ENCODE measurements at places on chromosomes 5 and 9.

- no peaks in the 10 kb centered on the region for H3K36me3 ChIP-seq
- H3K4me1 ChIP-seq, result no peaks in the 10 kb centered on the region
- no peak overlapping the region for H3K27ac ChIP-seq
- no peak overlapping the region for H3K4me3 ChIP-seq
- no peaks in the 10 kb centered on the region for H3K27me3 ChIP-seq
These were observed 58.1 kb downstream of the ALDH7A1 start for GRCh38 chr5:126536874-126537273.

DNA sequence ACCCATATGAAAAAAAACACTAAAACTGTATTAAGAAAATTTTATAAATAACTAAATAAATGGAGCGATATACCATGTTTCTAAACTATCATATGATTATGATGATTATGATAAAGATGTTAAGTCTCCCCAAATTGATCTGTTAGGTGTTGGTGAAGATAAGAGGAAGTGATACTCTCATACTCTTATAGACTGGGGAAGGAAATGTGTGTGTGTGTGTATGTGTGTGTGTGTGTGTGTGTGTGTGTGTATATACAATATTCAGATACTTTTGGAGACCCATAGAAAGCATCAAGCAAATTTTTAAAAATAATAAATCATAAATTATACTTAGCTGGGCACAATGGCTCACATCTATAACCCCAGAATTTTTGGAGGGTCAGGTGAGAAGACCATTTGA lies 62.9 kb downstream of the TMEM232 start:
- DNase-seq, result no peak
- no peaks in the 10 kb centered on the region for H3K4me1 ChIP-seq
- no peak overlapping the region for H3K4me3 ChIP-seq

DNA sequence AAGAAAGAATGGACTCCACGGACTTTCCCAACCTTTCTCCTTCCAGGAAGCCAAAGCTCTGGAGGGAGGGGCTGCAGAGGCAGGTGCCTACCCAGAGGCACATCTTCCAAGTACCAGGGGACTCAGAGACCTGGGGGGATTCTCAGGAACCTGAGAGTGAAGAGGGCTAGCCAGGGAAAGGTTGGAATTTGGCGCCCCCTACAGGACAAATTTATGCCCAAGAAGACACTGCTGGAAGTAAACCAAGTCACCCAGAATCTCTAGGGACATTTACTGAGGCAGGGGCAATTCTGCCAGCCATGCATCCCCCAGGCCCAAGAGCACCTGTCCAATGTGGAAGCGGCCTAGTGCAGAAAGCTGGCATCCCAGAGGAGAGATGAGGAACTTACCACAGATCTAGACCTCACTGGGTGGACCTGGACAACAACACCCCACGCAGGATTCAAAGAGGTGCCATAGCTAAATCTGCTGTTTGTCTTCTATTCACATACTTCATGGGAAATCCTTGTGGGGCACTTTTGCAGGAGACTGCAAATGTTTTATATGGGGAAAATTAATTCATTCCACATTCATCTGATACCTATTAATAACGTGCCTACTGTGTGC lies 25.9 kb upstream of the IDNK start:
- no peaks in the 10 kb centered on the region for H3K36me3 ChIP-seq
- H3K4me1 ChIP-seq, result no peaks in the 10 kb centered on the region
- peak; percentile 71 for DNase-seq
- H3K27me3 ChIP-seq, result no peaks in the 10 kb centered on the region

GRCh38 chr5:16799796-16800195 lies 136.3 kb downstream of the MYO10 start:
- no peak overlapping the region for H3K27ac ChIP-seq
- H3K4me3 ChIP-seq, result no peak overlapping the region
- no peaks in the 10 kb centered on the region for H3K4me1 ChIP-seq
- no peak for DNase-seq

- no peak overlapping the region for H3K27ac ChIP-seq
- no peaks in the 10 kb centered on the region for H3K27me3 ChIP-seq
- no peak for DNase-seq
- H3K4me1 ChIP-seq, result no peaks in the 10 kb centered on the region
These were observed 193.3 kb downstream of the NTRK2 start for GRCh38 chr9:84862810-84863287.

DNA sequence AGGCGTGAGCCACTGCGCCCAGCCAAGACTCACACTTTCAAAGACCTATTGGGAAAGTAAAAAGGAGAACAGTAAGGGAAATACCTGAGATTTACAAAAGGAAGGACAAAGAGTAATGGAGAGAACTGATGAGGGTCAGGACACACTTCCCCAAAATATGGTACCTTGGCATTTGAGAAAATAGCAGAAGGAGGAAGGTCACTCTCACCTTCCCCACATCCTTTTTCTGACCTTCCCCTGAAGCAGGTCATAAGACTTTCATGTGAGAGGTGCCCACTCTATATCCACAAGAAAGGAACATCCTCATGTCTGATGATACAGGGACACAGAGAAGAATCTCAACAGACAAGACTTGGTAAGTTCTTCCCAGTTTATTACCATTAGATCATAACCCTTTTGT lies 272.8 kb downstream of the FBXL17 start:
- H3K27me3 ChIP-seq, result no peaks in the 10 kb centered on the region
- no peaks in the 10 kb centered on the region for H3K4me1 ChIP-seq
- peaks cover 9% of the 10 kb centered on the region for H3K36me3 ChIP-seq
- no peak for DNase-seq
- H3K4me3 ChIP-seq, result no peak overlapping the region
- H3K27ac ChIP-seq, result no peak overlapping the region

- peaks cover 11% of the 10 kb centered on the region for H3K4me1 ChIP-seq
- no peak overlapping the region for H3K4me3 ChIP-seq
- DNase-seq, result no peak
- no peak overlapping the region for H3K27ac ChIP-seq
- H3K27me3 ChIP-seq, result peaks cover 4% of the 10 kb centered on the region
These were observed 59.0 kb downstream of the PTCH1 start for GRCh38 chr9:95457769-95458168.

DNA sequence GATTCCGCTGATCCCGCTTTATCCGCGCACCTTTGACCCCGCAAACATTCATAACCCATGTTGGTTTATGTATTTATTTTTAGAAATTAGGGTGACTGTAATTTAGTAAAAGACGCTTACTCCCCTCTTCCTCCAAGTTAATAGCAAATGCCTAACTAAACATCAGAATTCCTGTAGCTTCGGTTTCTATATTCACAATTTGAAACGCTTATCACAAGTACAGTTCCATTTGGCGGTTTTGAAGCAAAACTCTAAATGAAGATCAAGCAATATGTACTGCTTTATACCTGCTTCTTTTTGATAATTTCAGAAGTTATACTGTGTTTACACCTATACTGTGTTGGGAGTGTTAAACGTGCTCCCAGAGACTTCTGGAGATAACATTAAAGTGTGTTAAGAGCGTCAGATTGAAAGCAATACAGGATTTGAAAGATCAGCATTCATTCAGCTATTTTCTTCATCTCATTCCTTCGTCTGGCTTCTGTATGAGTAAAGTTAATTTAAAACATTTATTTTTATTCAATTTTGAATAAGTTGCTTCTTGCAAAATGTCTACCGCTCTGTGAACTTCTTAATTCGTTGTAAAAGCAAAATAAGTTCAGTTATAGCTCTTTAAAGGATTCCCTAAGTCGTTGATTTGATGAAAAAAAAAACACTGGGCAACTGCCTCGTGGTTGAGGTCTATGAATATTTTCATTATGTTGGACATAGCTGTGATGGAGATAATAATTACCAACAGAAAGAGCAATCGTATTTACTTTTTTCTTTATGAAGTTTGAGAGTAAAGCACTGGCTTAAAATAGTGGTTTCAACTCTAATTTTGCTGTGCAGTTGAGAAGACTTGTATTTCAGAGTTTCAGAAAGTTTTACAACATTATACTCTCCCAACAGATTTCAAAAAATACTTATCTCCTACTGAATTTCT lies 2.5 kb downstream of the PRDM6 start:
- H3K27ac ChIP-seq, result no peak overlapping the region
- H3K4me3 ChIP-seq, result no peak overlapping the region
- peaks cover 67% of the 10 kb centered on the region for H3K27me3 ChIP-seq
- DNase-seq, result no peak

DNA sequence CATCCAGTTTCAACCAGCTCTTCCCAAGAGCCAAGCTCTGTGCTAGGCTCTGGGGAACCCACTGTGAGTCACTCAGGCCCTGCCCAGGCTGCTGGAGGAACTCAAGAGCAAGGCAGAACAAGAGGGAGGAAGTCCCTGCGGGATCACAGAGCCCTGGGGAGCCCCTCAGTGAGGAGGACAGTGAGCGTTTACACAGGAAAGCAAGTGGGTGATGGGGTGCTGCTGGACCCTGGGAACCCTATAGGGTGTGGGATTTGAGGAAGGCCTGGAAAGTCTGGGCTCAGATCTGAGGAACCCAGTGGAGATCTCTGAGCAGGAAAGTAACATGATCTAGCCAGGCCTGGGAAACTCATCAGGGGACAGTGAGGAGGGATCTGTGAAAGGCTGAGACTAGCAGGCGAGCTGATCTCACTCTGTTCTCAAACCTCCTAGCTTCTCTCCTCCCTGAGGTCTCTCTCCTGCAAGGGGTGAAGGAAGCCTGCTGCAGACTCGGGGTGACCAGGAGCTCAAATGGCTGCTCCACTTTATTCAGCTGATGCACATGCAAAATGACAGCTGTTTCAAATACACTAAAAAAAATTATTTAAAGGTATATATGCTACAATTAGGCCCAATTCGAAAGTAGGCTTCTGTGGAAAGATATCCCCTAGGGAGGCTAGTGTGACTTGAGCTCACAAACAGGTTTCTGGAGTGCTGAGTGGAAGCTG lies 70.0 kb downstream of the SHB start:
- no peaks in the 10 kb centered on the region for H3K36me3 ChIP-seq
- peaks cover 14% of the 10 kb centered on the region for H3K4me1 ChIP-seq
- peaks cover 2% of the 10 kb centered on the region for H3K27me3 ChIP-seq
- no peak overlapping the region for H3K4me3 ChIP-seq
- no peak for DNase-seq
